SW 1271 (cell line): ENCODE measurements at places on chromosomes 2 and 18.

DNA sequence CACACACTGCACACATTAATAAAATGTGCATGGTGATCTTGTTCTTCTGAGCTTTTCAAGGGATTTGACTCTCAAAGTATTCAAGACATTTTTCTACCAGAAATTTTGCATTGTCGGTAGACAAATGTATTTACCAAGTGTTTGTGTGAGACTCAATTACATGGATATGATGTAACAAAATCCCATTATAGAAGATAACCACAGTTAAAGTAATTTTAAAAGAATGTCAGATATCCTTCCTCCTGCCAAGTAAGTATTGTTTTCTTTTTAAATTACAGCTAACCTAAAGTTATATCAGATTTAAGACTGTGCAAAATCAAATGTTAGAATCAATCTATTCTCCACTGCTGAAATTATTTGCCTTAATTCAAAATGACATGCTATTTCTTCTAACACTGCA is 1344.5 kb upstream of the CHAC2 start:
- no peak for DNase-seq

DNA sequence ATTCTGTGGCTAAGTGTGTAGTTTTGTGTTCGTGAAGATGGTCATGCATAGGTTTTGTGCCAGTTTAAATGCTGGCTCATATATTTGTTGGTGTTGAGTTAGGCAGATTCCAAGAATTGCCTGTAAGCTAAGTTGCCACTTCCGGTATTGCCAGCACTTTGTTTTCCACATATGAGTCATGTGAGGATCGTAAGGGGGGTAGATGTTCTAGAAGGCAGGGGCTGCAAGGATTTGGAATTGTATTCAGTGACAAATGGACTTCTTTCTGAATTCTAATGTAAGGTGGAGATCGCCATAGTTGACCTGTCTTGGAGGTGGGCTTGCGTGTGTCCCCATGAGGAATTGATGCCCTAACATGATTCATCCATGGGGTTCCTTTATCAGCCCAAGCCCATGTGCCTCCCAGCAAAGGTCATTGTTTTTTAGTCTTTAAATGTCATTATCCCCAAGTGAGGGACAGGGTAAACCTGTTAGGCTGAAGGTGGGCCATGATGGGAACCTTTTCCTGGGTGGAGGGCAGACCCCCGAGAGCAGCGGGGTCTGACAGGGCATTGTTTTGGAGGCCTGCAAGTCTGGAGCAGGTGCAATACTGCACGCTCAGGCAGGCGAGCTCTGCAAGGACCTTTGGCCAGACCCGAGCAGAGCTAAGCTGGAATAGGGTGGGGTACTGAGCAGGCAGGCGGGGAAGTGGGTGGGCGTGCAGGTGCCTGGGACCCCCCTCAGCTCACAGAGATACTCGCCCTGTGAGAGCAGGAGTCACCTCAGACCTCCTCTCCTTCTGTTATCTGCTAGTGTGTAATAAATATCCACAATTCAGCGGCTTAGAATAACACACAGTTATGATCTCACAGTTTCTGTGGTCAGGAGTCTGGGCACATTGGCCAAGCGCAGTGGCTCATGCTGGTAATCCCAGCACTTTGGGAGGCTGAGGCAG is 77.4 kb downstream of the LRRFIP1 start:
- no peak for DNase-seq

- DNase-seq: no peak
These were observed 1.2 kb downstream of the CPO start for GRCh38 chr2:206940546-206940945.

- no peak for DNase-seq
These were observed 325.0 kb downstream of the CCDC178 start for GRCh38 chr18:33115476-33115875.

DNA sequence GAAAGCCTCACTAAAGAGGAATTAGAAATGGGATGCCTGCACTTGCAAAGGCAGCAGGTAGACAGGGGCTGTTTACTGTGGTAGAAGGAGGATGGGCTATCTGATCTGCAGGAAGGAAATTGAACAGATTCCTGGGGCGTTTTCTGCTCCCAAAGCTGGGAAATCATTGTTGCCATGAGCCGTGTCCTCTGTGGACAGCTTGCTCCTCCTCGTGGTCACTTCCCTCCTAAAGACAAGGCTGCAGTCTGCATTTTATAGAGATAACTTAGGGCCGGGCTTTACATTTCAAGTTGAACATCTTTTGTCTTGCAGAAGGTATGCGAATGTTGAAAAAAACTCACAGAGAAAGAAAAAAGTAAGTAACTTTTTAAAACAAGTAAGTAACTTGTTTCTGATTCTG is 50.9 kb downstream of the DCDC2C start:
- no peak for DNase-seq

- DNase-seq: no peak
These were observed 52.1 kb upstream of the ANKRD62 start for GRCh38 chr18:12041561-12041960.

DNA sequence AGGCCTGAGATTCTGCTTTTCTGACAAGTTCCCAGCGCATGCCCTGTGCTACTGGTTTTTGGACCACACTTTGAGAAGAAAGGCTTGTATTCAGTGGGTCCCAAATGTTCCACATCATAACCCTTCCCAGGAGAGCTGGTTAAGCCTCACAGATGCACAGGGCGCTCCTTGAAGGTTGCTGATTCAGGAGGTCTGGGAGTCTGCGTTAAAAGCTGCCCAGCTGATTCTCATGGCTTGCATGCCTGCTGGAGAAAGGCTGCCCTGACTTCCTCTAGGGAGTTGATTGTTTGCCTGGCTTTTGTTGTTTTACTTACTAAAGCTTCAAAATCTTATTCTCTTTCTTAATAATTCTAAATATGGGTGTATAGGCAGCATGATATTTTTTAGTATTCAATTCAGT is 20.7 kb downstream of the CRYGD start:
- no peak for DNase-seq

DNA sequence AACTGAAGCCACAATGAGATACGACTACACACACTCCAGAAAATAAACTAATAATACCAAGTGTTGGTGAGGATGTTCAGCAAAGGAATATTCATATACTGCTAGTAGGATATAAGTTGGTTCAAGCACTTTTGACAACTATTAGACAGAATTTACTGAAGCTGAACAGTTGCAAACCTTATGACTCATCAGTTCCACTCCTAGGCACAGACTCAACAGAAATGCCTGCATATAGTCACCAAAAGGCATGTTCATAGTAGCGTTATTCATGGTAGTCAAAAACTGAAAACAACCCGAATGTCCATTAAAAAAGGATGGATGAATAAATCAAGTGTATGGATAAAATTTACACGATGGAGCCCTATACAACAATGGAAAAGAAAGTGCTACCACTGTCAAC is 232.0 kb downstream of the ANAPC1 start:
- DNase-seq: no peak

DNA sequence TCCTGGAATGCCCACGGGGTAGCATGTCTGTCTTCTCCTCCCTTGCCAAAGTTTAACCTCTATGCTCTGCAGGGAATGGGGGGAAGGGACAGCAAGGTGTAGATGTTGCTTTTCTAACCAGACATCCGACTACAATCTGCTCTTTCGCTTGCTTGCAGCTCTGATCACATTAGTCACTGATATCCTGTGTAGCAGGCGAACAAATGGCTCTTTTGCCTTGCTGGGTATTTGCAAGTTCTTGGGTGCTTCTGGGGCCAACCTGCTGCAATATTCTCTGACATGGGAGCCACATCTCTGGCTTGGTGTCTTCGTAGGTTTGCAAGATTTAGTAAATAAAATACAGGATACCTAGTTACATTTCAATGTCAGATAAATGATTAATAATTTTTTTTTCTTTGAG is 190.0 kb downstream of the ASB1 start:
- DNase-seq: no peak

DNA sequence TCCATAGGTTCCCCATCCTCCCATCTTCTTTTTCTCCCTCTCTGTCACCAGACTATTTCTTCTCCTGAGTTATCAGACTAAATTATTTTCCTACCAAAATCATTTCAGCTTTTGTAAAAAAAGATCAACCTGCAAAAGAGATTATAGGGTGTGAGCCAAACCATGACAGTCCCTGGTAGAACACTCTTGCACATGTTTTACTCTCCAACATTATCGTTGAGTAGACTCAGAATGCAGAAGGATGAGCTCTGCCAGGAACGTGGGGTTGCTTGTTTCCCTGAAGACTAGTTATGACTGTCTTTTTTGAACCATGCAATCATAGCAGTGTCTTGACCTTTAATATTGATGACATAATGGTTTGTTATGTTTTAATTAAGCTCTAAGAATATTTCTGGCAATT is 360.1 kb upstream of the VWC2L start:
- no peak for DNase-seq

GRCh38 chr2:42809819-42810120 is 17.4 kb upstream of the HAAO start:
- peak; percentile 77 for DNase-seq

DNA sequence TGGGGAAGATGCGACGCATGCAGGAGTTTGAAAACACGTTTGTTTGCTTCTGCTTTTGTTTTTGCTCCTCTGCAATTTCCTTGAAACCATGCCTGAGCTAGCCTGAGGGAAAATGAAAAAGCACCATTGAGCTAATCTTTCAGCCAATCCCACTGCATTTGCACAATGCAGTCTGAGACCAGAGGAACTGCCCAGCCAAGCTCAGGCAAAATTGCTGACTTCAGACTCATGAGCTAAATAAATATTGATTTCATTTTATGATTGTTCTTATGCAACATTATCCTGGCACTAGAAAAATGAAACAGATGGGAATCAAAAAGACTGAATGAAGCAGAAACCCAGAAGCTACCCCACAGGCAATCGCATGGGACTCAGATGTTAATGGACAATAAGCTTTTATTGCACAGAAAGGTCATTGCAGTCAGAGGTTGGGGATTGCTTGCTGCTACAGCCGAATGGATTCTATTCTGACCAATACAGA is 37.0 kb downstream of the TPRKB start:
- DNase-seq: no peak

- DNase-seq: no peak
These were observed 6.7 kb downstream of the SLC66A2 start for GRCh38 chr18:79944746-79945117.

GRCh38 chr2:143481733-143482132 is 352.5 kb downstream of the ARHGAP15 start:
- DNase-seq: no peak

DNA sequence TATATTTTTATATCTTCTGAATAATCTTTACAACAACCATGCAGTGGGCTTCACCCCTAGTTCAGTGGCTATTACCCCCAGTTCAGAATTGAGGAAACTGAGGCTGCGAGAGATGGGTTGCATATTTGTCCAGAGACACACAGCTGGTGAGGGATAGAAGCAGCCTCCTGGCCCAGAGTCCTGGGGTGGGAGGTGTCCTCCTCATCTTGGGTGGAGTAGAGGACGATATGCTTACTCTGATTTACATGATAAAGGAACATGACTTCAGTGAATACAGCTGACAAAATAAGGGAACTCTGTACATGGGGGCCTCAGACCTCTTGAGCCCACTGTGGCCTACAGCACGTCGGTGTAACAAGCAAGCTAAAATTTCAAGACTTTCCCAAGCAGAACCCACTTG is 214.7 kb downstream of the FBXO15 start:
- no peak for DNase-seq

- DNase-seq: no peak
These were observed 122.6 kb upstream of the CTDP1 start for GRCh38 chr18:79556829-79557585.

GRCh38 chr2:104756118-104756517 is 97.8 kb upstream of the POU3F3 start:
- no peak for DNase-seq

DNA sequence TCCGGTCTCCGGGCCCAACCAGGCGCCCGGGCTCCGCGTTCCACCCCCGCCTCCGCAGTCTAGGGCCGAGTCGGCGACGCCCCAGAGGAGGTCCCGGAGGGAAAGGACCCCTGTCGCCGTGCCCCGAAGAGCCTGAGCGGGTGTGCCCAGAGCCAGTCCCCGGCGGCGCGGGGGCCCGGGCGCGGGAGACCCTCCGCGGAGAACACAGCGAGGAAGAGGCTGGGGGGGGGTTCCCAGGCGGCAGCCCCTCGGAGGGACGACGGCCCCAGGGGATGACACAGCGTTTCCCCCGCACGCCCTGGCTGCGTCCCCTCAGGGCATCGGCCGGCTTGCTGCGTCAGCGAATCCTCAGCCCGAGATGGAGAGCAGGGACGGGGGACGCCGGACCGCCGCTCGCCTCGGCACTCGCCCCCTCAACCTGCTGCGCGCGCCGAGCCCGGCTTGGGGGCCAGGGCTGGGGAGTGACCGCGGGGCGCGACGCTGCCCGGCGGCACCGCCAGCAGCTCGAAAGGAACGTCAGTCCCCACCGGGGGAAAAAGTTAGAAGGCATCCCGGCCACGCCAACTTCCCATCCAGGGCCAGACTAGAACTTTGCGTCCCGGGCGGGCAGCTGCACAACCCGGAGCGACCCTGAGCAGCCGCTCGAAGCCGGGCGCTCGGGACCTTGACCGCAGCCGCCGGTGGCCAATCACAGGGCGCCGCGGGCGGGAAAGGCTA is 711 bp downstream of the SFXN5 start:
- no peak for DNase-seq

GRCh38 chr2:41774011-41774605 is 273.7 kb upstream of the PKDCC start:
- DNase-seq: no peak

- no peak for DNase-seq
These were observed 40.4 kb downstream of the EN1 start for GRCh38 chr2:118806797-118807667.

GRCh38 chr2:238947920-238948710 is 100.2 kb downstream of the TWIST2 start:
- DNase-seq: peak; percentile 84

DNA sequence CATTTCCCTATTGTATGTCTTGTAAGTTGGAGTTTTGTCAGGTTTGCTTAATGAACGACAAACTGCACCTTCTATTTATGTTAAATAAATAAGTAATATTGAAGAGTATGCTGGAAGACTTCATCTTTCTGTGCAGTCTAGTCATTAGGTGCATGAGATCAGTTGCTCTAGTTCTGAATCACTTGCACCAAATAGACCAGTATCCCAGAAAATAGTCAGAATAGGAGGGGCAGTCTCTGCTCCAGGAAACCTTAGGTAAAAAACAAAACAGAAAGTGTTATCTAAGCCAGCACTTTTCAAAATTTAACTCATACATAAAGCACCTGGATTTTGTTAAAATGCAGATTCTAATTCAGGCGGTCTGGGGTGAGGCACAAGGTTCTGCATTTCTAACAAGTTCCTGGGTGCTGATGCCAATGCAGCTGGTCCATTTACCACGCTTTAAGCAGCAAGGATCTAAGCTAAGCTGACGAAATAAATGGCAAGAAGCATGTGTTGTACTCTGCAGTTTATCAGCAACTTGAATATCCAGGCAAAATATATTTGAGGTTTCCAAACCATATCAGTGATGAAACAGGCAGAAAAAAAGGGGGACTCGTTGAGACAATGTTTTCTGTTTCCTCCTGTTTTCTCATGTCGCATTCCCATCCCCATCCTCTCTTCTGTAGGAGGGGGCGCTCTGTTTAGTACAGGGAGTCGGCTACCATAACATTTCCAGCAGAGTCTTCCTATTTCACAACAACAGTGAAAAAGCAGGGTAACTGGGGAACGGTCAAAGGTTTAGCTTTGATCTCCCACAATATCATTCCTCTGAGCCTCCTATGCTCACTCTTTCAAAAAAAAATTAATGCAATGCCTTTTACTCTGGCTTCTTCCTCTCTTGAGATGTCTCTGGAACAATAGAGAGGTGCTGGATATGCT is 106.4 kb downstream of the MBD2 start:
- DNase-seq: no peak
